ENCODE measurements at places on chromosomes 1 and 21. TPM values are rescaled to one million over a fixed set of nuclear protein-coding genes. Genes with fewer than 3 reads are reported as not detected.

DNA sequence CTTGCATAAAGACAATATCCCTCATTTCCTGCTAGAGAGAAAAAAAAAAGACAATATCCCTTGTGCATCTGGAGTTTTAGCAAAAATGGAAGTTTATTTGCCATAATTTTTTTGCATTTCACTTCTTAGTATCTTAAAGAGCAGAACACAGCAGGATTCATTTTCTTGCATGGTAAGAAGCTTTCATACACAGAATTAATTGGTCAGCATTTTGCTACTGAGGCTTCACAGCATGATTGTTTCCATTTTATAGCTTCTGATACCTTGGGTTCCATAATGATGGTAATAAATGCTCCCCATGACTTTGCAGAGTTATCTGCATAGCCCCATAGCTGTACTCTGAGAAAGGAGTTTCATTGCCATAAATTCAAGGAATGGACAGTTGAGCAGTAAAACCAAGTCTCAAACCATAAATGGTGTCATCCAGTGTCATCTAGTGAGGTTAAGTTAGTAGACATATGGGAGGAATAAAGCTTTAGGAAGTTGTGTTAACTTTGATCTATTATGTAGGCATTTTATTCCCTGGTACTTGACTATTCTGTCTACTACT lies 88.8 kb upstream of the PLD5 start:
- H3K4me1 ChIP-seq = no peaks in the 10 kb centered on the region
- H3K36me3 ChIP-seq = no peaks in the 10 kb centered on the region
- no peak for DNase-seq
- no peak overlapping the region for H3K4me3 ChIP-seq
- H3K27me3 ChIP-seq = no peaks in the 10 kb centered on the region
- H3K27ac ChIP-seq = no peak overlapping the region

Gene VN1R5
- polyA plus RNA-seq = not detected

GRCh38 chr1:237528545-237528944 lies 362.2 kb downstream of the ZP4 start:
- H3K4me1 ChIP-seq = no peaks in the 10 kb centered on the region
- no peak overlapping the region for H3K4me3 ChIP-seq
- DNase-seq = no peak
- H3K27me3 ChIP-seq = no peaks in the 10 kb centered on the region
- no peak overlapping the region for H3K27ac ChIP-seq
- H3K36me3 ChIP-seq = no peaks in the 10 kb centered on the region

GRCh38 chr21:36186506-36187399 lies 30.1 kb downstream of the DOP1B start:
- H3K27ac ChIP-seq = no peak overlapping the region
- H3K4me3 ChIP-seq = no peak overlapping the region
- peaks cover 9% of the 10 kb centered on the region for H3K4me1 ChIP-seq
- no peak for DNase-seq

Gene ERICH3
- not detected for polyA plus RNA-seq
